Cerebellum (tissue), 4 donors: ENCODE measurements at places on chromosomes 3 and 15. TPM values are rescaled to one million over a fixed set of nuclear protein-coding genes. Genes with fewer than 3 reads are reported as not detected.

CRABP1 gene
- 9.9 TPM for total RNA-seq

ATP8B4 gene
- 15.3 TPM for total RNA-seq

KBTBD13 gene
- total RNA-seq, result not detected

TBC1D5 gene
- total RNA-seq, result 95.1 TPM

GRCh38 chr3:46102059-46102779 lies 74.9 kb upstream of the XCR1 start:
- DNase-seq, result no peak

GRCh38 chr3:184656829-184657681 lies 54.8 kb downstream of the MAGEF1 start:
- DNase-seq, result no peak

DNA sequence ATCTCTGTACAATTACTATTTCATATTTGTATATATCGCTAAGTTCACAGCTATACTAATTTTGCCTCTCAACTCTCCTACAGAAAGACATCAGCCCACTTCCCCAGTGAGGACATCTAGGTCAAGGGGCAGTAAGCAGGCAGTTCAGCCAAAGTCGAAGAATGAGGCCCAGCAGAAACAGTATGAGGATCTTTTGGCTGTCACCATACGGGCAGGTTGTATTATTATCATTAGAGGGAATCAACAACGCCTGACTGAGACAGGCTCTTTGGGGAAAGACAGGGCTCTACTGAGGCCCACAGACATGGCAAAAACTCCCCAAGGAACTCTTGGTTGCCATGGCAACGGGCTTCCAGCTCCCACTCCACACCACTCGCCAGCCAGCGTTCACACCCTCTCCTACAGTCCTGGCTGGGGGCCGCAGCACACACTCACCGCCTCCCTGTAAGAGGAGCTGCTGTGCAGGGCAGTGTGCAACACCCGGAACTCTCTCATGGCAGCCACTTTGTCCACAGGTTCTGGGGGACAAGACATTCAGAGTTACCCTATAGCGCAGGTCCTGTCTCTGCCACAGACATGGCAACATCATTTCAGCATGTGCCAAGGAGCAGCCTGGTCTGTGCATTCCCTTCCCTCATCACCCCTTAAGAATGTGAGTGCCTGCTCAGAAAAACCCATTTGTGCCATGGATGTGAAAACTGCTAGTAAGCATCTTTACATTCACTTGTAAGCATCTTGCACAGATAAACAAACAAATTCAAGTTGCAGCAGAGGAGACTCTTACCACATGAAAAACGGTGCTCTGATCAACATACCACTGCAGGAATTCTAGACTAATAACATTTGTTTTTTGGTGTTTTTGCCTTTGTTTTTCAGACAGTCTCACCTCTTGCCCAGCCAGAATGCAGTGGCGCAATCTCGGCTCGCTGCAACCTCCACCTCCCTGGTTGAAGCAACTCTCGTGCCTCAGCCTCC lies 8.8 kb downstream of the UBL7 start:
- DNase-seq, result no peak

DNA sequence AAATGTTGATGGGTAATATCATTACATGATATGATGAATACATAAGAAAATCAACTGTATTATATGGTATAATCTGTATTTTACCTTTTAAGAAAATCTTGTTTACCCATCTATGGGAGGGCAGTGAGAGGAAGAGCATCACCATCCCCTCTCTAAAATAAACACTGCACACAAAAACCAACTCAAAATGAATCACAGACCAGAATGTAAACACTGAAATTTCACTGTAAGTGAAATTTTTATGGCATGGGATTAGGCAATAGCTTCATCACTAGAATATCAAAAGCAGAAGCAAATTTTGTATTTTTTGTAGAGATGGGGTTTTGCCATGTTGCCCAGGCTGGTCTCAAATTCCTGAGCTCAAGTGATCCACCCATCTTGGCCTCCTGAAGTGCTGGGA lies 26.2 kb downstream of the IFT80 start:
- DNase-seq, result no peak

DNA sequence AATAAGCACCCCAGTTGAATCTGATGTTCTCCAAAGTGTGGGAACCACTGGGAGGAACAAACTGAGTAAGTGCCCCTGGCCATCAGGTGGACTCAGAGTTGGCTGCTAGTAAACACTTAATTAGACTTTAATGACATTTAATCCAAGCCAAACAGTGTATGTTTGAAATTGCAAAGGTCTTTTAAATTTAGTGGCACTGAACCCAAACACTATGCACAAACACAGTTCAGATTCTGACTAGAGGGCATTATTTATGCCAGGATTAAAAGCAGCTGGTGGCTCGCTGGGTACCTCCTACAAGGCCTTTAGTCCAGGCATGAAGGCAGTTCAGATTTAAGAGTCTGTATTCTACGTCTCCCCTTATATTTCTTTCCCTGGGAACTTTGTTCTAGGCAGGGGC lies 264.8 kb downstream of the CLSTN2 start:
- no peak for DNase-seq

GRCh38 chr3:173096994-173097785 lies 43.8 kb downstream of the SPATA16 start:
- no peak for DNase-seq

DNA sequence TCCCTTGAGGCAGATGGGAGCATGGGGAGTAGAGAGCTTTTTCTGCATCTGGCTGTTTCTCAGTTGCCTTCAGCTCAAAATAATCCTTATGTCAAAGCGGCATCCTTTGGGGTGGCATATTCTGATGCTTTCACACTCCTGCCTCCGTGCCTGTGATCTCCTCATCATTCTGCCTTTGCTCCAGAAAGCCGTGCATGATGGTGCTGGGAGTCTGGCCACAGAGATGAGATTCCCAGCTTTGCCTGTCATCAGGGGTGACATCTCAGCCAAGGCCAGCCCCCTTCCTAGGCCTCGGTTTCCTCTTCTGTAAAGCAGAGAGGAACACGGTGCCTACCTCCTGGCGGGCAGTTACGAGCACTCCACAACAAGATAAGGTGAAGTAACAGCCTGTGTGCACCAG lies 96.3 kb upstream of the ALDH1A3 start:
- DNase-seq, result no peak

GRCh38 chr3:108673988-108674661 lies 83.1 kb downstream of the RETNLB start:
- DNase-seq, result no peak

DNA sequence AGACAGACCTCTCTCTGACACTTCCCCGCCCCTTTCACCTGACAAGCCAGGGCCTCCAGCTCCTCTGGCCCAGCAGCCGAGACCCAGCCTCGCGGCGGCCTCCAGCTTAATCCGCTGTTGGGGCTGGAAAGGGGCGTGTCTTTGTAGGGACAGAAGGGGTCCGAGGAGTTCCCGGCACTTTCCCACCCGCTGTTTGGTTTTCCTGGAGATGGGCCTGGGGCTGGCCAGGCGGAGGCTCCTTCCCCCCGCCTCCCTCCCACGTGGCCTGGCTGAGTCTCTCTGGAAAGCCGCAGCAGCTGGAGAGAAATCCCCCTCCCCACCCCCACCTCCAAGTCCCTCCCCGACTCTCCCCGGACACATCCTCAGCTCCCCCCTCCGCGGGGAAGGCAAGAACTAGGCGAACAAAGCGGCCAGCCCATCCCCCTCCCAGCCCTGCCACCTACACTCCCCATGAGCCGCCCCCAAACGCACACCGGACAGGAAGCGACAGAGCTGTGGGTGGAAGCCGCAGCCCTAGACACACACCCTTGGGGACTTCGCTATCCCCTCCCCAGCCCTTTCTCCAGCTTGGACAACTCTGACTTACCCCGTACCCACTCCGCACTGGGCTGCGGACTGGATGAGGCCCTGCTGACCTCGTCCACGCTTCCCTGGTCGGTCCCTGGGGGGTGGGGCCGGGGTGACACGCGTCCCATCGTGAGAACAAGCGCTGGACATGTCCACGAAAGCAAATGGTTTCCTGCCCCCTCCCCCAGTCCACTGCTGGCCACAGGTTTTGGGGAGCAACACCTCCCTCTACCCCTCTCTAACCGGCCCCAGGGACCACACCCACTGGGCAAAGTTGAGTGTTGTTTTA lies 1.2 kb downstream of the IGDCC4 start:
- DNase-seq, result no peak
